Panc1 (cell line): ENCODE measurements at places on chromosomes 6 and 20. TPM values are rescaled to one million over a fixed set of nuclear protein-coding genes. Genes with fewer than 3 reads are reported as not detected.

Gene DACT2
- 3.3 TPM for total RNA-seq

DNA sequence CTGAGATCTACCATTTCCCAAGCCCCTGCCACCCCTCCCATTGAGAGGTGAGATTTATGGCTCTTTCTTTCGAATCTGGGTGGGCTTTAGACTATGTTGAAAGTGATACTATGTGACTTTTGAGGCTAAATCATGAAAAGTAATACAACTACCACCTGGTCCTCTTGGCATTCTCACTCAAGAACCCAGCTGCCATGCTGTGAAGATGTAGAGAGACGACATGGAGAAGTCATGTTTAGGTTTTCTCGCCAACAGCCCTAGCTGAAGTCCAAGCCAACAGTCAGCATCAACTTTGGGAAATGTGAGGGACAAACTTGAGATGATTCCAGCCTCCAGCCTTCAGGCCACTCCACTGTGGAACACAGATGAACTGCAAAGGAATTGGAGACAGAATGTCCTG, 108.7 kb downstream of the SCP2D1 start:
- H3K4me3 ChIP-seq, result no peak overlapping the region
- H3K36me3 ChIP-seq, result no peaks in the 10 kb centered on the region
- DNase-seq, result no peak
- H3K4me1 ChIP-seq, result no peaks in the 10 kb centered on the region
- H3K27me3 ChIP-seq, result no peaks in the 10 kb centered on the region

- peaks cover 16% of the 10 kb centered on the region; the same call in 1 of the 2 replicates for H3K36me3 ChIP-seq
- H3K27ac ChIP-seq, result no peak overlapping the region
- H3K4me1 ChIP-seq, result peaks cover 44% of the 10 kb centered on the region
- no peak for DNase-seq
These were observed 17.4 kb downstream of the ADNP start for GRCh38 chr20:50913690-50914375.

DNA sequence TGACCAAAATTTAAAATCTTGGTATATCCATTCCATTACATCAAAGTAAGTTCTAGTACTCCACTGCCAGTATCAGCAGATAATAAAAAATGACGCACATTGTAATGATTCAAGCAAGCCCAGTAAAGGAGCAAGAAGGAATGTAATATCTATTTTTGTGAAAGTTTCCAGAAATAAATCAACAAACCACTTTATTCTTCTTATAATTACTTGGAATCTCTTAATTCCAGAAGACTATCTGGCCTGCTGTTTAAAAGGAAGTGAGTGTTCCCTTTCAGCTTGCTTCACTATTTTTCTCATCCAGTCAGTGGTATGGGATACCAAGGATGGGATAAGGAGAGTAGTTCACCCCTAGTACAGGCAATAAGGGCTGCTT, 42.2 kb upstream of the DSE start:
- H3K4me3 ChIP-seq, result no peak overlapping the region
- DNase-seq, result no peak
- H3K27ac ChIP-seq, result no peak overlapping the region
- H3K27me3 ChIP-seq, result no peaks in the 10 kb centered on the region
- no peaks in the 10 kb centered on the region for H3K4me1 ChIP-seq

GRCh38 chr20:46458866-46459750, 52.7 kb upstream of the ELMO2 start:
- no peak for DNase-seq
- no peak overlapping the region for H3K27ac ChIP-seq
- no peaks in the 10 kb centered on the region for H3K4me1 ChIP-seq
- H3K36me3 ChIP-seq, result no peaks in the 10 kb centered on the region
- no peak overlapping the region; the same call in 1 of the 2 replicates for H3K4me3 ChIP-seq
- no peaks in the 10 kb centered on the region for H3K27me3 ChIP-seq

- no peak overlapping the region for H3K27ac ChIP-seq
- H3K27me3 ChIP-seq, result no peaks in the 10 kb centered on the region
- DNase-seq, result no peak
These were observed 627.2 kb downstream of the BCKDHB start for GRCh38 chr6:80733641-80734040.

GRCh38 chr6:151681433-151682059, 125.9 kb upstream of the ESR1 start:
- H3K4me1 ChIP-seq, result no peaks in the 10 kb centered on the region
- no peak overlapping the region for H3K4me3 ChIP-seq
- no peak for DNase-seq
- H3K36me3 ChIP-seq, result no peaks in the 10 kb centered on the region
- H3K27me3 ChIP-seq, result no peaks in the 10 kb centered on the region
- H3K27ac ChIP-seq, result no peak overlapping the region

GRCh38 chr6:27591699-27592480, 119.0 kb upstream of the ZNF184 start:
- no peaks in the 10 kb centered on the region for H3K4me1 ChIP-seq
- H3K4me3 ChIP-seq, result peak overlapping the region; percentile 67
- no peaks in the 10 kb centered on the region for H3K27me3 ChIP-seq
